Activated T-cell treated with anti-CD3 and anti-CD28 coated beads, Interleukin-2, amount 50 U/mL, for 72 hours (primary cell): ENCODE measurements at places on chromosomes 5 and 9. TPM values are rescaled to one million over a fixed set of nuclear protein-coding genes. Genes with fewer than 3 reads are reported as not detected.

DNA sequence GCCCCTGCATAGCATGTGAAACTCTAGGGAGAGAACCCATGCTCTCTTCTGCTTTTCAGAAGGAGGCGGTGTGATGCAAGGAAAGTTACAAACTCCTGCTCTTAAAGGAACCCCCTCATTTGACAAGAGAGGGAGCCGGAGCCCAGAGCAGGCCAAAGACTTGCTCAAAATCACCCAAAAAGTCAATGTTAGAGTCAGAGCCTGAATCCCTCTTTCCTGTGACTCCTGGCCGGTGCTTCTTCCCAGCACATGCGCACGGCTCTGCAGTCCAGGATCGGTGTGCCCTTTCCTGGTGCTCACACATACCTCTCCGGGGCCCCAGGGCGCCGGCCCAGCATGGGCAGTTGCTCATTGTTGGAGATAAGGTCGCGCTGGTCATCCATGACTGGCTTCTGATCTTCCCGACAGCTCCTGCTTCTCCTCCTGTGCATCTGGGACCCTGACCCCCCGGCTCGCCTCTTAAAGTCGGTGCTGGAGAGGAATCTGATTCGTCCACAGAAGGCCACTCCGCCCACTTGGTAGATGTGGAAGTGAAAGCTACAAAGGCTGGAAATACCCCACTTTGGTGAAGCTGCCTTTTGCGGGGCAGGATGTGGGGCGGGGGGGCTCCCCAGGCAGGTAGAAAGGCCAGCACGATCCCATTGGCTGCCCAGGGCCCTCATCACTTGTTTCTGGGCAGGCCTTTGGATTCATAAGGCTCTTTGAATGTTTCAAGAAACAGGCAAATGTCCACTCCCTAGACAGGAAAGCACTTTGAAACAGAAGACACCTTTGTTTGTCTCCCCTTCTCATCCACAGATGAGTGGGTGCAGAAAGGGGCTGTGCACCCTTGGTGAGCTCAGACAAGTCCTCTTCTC lies at the start of gene CD74:
TSS of gene CD74 (minus strand) at position 592 of the 857 bp plus-strand sequence. CDS start at position 431, 161 bp downstream.
- DNase-seq, result peak; percentile 93

The GRXCR2 gene
- not detected for total RNA-seq

- DNase-seq, result no peak
Observed at GRCh38 chr5:160227012-160227411, 2.3 kb upstream of the FABP6 start.

GRCh38 chr5:108078345-108078744 lies 303.6 kb downstream of the FBXL17 start:
- no peak for DNase-seq
